Dermis blood vessel endothelial cell (primary cell): ENCODE measurements at places on chromosomes 6 and 20. TPM values are rescaled to one million over a fixed set of nuclear protein-coding genes. Genes with fewer than 3 reads are reported as not detected.

DNA sequence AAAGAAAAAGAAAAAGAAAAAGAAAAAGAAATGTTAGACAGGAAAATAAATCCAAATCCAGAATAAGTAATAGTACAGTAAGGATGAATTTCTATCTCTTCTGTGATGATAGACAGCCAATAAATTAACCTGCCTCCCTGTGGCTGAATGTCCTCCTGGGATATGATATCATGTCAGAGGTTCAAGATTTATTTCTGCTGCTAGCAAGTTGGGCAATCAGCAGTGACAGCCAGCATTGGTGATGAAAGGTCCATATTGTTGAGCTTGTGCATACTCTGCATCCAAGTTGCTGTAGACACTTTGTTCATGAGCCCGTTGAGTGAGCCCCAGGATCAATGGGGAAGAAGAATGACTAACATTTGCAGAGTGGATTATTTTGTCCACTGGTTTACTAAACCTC lies 44.9 kb upstream of the CEP85L start:
- no peak for DNase-seq

HLA-DQB2 gene
- total RNA-seq = not detected in 2 replicates

DNA sequence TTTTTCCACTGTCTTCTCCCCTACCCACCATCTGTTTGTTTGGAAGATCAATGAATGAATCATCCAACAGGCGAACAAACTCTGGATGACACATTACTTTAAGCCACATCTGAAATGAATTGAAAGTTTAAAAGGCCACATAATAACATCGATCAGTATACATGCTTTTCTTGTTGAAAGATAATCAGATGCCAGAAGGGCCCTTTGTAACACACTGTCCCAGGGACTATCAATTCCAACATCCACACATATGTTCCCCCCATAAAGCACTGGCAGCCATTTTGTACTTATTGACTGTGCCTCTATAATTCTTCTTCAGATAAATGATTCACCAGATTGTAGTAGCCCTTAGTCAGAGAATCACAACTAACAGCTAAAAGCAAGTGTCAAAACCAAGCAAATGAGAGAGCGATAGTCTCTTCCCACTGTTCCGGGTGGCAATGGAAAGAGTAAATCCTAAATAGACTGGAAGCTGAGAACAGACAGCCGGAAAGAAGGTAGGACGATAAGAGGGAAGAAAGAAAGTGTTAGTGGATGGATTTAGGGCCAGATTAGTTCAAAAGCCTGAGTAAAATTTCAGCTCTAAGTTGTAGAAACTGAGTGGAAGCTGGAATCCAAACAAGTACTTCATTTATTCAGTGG lies 184.9 kb upstream of the TENT5A start:
- no peak for DNase-seq

KCNQ2 gene
- total RNA-seq = not detected in 2 replicates

DNA sequence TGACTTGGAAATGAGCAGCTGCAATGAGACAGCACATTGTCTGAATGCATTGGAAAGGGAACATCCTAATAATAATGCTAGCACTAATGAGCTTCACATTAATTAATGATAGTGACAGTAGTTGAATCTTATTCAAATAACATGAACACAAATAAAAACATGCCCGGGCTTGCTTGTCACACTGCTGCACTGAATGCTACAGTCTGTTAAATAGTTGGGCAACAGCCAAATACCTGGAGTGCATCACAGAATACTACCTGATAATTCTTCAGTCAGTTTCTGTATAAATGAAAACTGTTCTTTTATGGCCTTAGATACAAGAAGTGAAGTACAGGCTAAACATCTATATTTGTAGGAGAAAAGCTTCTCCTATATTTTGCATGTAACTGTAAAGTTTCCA lies 458.7 kb downstream of the RNF144B start:
- no peak for DNase-seq

DNA sequence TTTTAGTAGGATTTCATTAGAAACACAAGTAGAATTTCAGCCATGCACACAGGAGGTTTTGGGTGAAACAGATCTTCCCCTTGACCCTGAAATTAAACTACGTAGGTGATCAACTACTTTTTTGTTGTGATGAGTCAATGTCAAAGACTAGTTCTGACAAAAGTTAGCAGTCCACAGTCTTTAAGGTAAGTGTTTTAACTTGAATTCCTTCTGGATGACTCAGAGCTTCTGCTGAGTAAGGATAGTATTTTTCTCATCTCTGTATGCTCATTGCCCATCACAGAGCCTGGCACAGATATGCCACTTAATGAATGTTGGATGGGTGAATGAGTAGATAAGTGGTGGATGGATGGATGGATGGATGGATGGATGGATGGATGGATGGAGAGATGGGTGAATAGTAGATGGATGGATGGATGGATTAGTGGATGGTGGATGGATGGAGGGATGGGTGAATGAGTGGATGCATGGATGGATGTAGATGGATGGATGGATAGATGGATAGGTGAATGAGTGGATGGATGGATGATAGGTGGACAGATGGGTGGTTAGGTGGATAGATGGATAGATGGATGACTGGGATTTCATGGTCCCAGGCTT lies 165.3 kb downstream of the ZMYND8 start:
- DNase-seq = no peak

DNA sequence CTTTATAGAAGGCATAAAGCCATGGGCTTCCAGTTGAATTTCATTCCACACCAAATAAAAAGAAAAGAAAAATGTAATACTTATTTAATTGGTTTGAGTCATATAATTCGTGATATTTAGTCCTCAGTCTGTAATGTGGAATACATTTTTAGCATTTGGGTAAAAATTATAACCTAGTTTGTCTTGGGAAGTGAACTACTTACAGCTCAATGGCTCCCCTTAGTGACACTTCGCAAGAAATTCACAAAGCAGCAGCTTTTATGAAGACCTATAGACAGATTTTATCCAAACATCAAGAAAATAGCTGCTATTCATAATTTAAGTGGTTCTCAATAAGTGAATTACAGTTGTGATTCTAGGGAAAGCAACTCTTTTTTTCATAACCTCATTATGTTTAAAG lies 72.1 kb downstream of the RSPO3 start:
- peak; percentile 78 for DNase-seq

DNA sequence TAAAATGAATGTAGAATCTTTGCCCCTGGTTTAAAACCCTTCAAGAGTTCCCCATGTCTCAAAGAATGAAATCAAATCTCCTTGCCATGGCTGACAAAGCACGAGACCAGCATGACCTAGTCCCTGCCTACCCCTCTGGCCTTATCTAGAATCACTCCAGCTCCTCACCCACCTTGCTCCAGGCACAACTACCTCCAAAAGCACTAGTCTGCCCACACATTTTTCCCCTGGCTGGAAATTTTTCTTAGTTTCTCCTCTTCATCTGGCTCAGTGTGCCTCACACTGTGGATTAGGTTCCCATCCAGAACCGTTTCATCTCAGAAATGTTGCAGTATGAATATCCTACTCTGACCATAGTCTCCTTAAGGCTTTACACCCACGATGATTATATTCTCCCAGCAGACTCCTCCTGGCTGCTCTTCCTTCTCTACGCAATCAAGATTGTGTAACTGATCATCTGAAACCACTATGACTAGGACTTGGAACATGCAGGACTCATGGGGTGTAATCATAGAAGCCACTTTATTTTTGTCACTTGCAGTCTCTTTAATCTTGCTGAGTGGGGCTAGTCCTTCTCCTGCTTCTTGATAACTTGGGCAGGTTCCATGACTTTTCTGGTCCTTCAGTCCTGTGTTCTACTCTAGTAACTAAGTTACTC lies 7.8 kb upstream of the MRS2 start:
- no peak for DNase-seq

- no peak for DNase-seq
Observed at GRCh38 chr6:12241493-12242175, 48.5 kb upstream of the EDN1 start.

DNA sequence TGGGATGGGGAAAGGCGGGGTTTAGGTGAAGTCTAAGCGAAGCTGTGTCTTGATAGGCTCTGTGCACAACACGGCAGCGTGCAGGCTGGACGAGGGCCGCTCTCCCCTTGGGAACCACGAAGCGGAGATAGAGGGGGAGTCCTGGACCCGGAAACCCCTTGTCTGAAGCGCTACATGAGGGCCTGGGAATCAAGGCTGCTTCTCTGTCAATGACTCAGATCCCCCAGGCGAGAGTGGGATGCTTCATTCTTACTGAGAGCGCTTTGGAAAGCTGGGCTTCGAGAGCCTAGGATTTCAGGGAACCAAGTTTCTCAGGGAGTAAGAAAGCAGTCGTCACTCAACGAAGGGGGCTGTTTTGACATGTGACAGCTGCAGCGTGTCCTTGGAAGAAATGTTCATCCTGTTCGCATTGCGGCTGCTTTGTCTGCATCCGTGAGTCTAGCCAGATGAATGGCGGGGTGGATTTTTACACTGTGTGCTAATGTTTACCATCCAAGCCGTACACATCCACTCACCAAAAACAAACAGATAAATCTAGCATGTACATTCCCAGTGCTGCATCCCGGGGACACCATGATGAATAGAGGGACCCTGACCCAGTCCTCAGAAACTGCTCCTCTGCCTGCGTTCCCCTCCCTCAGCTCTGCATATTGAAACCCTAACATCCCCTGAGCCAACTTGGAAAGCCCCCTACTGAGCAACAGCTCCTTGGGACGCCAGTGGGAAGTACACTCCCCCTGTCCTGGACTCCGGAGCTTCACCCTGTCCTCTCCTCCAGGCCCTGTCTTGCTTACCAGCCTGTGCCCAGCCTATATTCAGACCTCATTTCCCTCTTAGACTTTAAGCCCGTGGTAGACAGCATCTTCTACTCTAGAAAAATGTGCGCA lies 24.5 kb upstream of the RTF2 start:
- DNase-seq = peak; percentile 13

- no peak for DNase-seq
Observed at GRCh38 chr6:24545691-24546090, 50.9 kb downstream of the ALDH5A1 start.

- DNase-seq = no peak
Observed at GRCh38 chr6:46138281-46138680, 8.5 kb downstream of the ENPP4 start.

BCAS1 gene
- total RNA-seq = not detected in 2 replicates

GRCh38 chr6:41459738-41460137 lies 86.4 kb upstream of the FOXP4 start:
- DNase-seq = no peak

PXMP4 gene
- 4.3 and 5.0 TPM in 2 replicates for total RNA-seq

- DNase-seq = no peak
Observed at GRCh38 chr20:10505827-10506226, 70.7 kb downstream of the SLX4IP start.

CGA gene
- total RNA-seq = not detected in 2 replicates

SYNJ2 gene
- 29.6 and 34.7 TPM in 2 replicates for total RNA-seq

C20orf144 gene
- 0.05 TPM in 1 of 2 replicates, not detected in the other for total RNA-seq

- no peak for DNase-seq
Observed at GRCh38 chr6:158773581-158774449, 45.4 kb downstream of the EZR start.

GRCh38 chr6:168737481-168737880 lies 296.5 kb downstream of the SMOC2 start:
- DNase-seq = no peak

- no peak for DNase-seq
Observed at GRCh38 chr6:49097116-49097515, 365.9 kb downstream of the MMUT start.

- no peak for DNase-seq
Observed at GRCh38 chr6:130529569-130530149, 163.8 kb downstream of the TMEM200A start.

TOMM6 gene
- total RNA-seq = 76.0 and 85.6 TPM in 2 replicates

SPATS1 gene
- total RNA-seq = not detected in 2 replicates

VWA7 gene
- 0.05 and 0.34 TPM in 2 replicates for total RNA-seq

GRCh38 chr6:97059473-97059872 lies 134.9 kb downstream of the KLHL32 start:
- peak; percentile 55 for DNase-seq

ADGRF1 gene
- under 0.01 TPM in 1 of 2 replicates, not detected in the other for total RNA-seq

YTHDF1 gene
- 18.4 and 28.1 TPM in 2 replicates for total RNA-seq

DNA sequence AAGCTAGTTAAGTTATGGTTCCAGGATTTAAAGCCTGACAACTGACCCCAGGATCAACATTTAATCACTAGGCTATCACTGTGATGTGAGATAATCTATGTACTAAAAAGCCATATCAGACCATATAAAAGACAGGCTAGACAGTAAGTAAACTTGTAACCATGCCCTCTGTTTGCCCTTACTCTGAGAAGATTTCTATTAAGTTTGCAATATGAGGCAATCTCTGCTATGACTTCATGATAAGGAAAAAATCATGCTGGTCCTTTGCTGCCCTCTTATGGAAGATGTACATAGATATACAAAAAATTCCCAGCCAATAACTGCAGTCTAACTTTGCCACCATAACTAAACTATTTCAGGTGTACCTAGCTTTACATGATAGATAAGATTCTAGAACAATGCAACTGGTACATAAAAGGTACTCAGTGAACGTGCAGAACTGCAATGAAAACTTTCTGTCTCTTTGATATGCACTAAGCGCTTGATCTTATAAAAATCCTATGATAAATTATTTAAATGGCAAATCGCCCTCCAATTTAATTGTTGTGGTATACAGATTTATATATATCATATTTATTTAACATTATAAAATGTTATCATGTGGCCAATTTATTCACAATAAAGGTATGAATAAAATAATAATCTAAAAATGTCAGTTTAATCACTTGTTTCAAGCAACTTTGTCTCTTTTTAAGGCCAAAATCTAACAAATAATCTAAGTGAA lies 70.5 kb downstream of the FAM217A start:
- DNase-seq = peak; percentile 84

DNA sequence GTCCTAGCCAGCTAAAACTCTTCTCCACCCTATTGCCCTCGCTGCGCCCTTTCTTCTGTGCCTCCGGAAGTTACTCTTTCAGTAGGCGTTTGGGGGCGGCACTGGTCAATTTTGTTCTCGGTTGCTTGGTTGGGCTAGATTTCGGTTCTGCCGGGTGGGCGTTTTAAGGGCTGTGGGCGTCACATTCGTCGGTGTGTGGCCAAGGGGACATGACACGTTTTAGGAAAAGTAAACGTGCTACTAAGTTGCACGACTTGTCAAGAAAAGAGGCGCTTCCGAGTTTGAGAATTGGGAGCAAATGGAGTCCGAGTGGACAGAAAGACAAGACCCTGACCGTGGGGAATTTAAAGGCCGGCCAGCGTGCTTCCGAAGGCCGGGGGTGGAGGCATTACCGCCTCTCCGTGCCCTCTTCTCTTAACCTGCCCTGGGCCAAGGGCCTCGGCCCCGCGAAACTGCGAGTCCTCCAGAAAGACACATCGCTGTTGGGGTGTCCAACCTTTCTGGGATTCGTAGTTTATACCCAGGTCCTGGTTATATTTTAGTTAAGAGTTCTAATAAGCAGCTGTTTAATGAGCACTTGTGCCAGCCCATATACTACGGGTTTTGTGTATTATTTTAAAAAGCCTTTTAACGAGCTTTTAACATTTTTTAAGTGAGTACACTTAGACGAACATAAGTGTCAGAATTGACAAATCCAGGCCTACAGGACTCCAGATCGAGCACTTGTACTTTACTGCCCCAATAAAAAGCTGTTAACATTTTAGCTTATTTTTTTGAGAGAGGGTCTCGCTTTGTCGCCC lies 664 bp upstream of the BAG6 start:
- peak; percentile 90 for DNase-seq

- no peak for DNase-seq
Observed at GRCh38 chr6:147238164-147238563, 33.9 kb downstream of the STXBP5 start.

TRERF1 gene
- total RNA-seq = 0.05 and 0.17 TPM in 2 replicates
